ENCODE measurements at places on chromosomes 6 and 20.

DNA sequence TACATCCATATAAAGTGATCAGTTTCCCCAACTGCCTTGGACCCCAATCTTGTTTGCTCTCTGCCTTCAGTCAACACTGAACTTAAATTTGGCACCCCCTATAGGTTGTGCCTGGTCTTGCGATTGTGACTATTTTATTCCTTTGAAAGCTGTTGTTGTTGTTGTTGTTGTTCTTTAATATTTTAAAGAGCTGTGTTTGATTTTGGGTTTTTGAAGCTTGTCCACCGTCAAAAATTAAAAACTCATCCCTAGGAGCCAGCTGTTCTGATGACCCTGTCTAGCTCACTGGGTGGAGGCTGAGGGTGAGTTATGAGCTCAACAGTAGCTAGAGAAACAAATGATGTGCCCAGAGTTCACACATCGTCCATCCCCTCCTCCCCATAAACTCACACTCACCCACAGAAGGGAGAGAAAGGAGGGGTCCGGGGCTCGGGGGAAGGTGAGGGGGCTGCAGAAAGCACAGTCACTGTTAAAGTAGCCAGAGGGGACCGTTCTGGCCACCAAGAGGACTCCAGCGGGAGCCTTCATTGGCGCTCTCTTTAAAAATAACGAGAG, 4.0 kb downstream of the SIM1 start:
- DNase-seq = no peak

DNA sequence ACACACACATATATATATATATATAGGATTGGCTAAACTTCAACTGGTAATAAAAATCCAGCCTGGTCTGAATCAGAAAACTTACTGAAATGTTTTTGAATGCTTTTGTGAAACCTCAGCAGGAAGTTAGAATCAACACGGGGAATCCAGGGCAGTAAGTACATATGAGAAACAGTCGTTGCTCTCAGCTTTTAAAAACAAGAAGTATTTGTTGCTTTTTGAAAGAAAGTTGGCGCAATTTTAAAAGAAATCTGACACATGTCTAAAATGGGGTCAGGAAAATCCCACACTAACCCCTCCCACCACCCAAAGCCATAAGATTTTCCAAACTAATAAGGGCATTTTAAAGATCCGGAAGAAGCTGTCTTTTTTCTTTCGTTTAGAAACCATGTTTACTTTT, 11.5 kb upstream of the CCDC170 start:
- no peak for DNase-seq

DNA sequence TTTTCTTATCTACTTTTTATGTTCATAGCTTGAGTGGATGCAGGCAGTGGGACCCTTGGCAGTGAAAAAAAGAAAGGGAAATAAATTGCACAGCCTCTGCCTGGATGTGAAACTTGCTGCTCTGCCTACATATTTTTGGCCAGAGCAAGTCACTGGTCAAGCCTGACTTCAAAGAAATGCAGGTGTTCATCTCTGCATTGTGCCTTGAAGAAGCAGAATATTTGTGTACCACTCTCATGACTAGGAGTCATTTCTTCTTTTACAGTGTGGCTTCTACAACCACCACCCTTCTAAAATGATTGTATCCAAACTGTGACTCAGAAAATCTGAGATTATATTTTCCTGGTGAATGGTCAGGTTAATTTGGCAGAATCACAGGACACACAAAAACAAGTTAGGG, 2.5 kb upstream of the KATNA1 start:
- no peak for DNase-seq

GRCh38 chr6:132872923-132873322, 58.6 kb downstream of the RPS12 start:
- DNase-seq = no peak

DNA sequence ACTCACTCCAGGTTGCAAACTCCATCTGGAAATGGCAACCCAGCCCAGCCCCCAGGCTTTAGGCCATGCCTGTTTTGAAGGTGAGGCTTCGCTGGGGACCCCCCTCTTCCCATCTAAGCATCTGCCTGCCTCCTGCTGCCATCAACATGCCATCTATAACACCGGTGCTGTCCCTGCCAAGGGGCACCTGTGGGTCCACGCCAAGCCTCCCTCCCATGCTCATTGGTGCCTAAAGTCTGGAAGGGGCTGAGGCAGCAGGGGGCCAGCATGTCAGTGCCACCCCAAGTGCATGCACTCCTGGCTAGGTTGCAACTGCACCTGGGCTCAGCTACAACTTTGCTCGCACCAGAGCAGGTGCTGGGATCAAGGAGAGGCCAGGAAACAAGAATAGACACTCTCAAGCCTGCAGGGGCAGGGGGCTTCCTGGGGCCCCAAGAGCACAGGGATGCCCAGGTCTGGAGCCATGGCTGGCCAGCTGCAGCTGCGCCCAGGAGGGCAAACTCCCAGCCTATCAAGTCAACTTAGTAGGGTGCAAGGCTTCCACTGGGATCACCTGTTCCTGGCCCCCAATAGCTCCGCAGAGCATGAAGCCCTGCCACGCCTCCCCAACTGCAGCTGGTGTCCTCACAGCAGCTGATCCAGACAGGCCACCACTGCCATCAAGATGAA, 151.3 kb upstream of the HSF2 start:
- no peak for DNase-seq

DNA sequence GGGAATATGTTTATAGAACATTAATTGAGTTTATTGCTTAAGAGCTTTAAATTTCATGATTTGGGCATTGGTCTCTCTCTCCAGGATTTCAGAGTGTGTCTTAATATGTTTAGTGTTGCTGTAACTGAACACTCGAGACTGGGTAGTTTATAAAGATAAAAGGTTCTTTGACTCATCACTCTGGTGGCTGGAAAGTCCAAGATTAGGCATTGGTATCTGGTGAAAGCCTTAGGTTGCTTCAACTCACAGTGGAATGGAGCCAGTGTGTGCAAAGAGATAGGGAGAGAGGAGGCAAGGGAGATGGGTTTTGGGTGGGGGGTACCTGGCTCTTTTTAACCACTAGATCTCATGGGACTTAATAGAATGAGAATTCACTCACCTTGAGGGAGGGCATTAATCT, 35.6 kb upstream of the DTNBP1 start:
- no peak for DNase-seq

DNA sequence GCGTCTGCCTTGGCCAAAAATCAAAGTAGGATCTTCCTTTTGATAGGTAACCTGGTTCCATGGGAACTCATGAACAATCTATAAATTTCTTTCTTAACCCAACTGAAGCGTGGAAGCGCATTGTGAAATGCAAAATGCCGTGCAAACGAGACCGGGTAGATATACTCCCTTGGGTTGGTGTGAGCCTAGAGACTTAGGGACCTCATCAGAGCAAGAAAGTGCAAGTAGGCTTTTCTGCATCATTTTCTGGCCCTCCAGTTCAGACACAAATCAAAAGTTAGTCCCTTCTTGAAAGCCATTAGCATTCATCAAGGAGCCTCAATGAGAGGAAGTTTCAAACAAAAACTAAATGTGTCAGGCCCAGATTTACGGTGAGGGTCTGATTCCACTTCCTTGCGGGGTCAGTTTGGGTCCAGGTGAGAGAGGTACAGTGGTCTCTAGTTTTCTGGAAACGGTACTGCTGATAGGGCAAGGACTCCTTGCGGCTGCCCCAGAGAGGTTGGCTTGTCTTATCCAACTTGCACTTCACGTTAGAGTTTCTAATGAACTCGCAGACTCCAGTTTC, 5.3 kb upstream of the ZNF184 start:
- no peak for DNase-seq

DNA sequence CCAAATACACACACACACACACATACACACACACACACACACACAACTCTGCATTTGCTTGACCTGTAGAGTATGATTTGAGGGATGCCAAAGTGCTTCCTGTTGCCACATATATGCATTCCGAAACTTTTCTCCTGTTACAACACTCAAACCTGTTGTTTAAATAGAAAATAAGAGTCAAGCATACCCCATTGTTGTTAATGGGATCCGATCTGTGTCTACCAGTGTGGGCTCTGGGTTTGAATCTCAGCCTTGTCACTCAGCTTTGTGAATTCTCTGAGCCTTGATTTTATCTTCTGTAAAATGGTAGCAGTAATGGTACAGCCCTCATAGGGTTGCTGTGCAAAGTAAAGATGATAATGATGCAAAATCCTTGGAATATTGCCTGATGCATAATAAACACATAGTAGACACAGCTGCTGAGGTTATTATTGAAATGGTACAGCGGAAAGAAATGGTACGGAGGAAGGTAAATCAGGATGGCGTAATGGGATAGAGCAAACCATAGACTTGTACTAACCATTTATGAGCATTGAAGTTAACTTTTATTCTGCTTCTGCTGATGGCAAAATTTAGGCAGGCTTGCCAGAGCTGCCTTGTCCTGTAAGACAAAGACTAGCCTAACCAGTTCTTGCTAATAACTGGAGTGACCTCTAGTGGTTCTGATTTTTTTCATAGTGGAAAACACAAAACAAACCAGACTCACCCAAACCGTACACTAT, 113.5 kb upstream of the PHACTR1 start:
- DNase-seq = no peak

DNA sequence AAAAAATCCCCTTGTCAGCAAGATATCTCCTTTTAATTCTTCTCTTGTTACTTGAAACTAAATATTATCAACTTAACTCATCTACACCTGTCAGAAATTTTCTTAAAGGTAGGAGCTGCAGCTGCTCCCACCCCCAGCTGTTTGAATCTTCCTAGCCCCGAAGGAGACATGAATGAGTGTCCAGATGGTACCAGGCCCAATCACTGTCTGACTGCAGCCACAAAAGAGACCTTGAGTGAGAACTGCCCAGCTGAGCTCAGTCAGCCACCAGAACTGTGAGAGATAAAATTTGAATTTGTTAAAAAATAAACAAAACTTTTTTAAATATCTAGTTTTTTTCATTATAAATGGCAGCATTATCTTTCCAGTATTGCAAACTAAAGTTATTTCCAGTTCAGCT, 84.7 kb downstream of the PRSS35 start:
- DNase-seq = no peak

GRCh38 chr20:36728986-36729385, 16.9 kb downstream of the NDRG3 start:
- no peak for DNase-seq

- no peak for DNase-seq
These were observed 13.7 kb upstream of the HINT3 start for GRCh38 chr6:125942672-125943527.

GRCh38 chr6:127277878-127278843, 11.5 kb downstream of the RNF146 start:
- DNase-seq = no peak

GRCh38 chr20:49904440-49905214, 10.7 kb downstream of the SPATA2 start:
- DNase-seq = no peak

- no peak for DNase-seq
These were observed 70.4 kb downstream of the ABHD12 start for GRCh38 chr20:25320035-25320800.

DNA sequence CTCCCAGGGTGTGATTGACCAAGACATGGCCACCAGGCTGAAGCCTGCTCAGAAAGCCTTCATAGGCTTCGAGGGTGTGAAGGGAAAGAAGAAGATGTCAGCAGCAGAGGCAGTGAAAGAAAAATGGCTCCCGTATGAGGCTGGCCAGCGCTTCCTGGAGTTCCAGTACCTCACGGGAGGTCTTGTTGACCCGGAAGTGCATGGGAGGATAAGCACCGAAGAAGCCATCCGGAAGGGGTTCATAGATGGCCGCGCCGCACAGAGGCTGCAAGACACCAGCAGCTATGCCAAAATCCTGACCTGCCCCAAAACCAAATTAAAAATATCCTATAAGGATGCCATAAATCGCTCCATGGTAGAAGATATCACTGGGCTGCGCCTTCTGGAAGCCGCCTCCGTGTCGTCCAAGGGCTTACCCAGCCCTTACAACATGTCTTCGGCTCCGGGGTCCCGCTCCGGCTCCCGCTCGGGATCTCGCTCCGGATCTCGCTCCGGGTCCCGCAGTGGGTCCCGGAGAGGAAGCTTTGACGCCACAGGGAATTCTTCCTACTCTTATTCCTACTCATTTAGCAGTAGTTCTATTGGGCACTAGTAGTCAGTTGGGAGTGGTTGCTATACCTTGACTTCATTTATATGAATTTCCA, 4.6 kb upstream of the SNRNP48 start:
- no peak for DNase-seq

DNA sequence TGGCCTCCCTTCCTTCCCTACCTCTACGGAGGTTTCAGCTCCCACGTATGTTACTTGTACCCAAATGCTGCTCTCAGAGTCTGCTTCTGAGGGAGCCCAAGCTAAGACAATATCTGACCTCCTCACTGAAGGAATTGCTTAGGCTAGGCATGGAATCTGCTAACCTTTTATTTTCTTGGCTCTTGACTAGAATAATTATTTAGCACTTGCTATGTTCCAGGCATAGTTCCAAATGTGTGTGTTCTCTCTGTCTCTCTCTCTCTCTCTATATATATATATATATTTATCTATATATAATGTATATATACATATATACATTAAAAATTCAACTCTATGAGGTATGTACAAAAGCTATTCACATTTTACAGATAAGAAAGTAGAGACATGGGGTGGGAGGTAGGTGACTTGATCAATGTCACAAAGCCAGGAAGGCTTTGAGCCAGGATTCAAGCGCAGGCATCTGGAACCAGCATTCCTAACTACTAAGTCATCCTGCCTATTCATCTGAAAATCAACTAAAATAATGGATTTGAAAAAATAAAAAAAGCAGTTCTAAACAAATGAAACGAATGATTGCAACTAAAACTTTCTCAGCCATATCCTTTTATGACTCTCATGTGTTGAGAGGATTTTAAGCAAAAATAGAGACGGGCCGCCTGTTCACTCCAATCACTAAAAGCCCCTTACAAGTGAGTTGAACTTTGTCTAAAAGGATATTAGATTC, 189.7 kb upstream of the JAG1 start:
- DNase-seq = no peak

DNA sequence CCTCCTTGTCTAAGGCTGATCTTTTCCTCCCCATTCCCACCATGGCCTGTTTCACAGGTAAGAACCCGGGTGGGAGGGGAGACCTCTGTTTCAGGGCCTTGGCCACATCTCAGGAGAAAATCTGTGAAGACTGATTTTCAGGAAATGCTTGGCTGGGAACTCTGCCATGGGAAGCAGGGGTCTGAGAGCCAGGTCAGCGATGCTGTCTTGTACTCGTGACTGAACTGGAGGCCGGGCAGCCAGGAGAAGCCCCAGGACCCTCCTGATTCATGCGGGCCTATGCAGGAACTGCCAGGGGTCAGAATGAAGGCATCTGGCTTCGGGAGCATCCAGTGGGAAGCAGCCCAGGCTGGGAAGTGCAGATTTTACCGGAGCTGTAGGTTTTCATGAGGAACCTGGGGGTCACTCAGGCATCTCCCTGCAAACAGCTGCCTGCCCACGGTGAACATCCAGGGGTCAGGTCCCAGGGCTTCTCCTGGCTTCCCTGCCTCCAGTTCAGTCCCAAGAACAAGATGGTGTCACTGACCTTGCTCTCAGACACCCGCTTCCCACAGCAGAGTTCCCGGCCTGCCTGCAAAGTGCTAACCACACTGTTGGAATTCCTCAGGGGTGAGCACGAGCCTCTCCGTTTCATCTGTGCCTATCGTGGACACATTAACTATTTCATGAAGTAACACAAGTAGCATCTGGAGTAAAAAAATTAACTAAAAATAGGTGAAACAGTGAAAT, 90.2 kb upstream of the SULF2 start:
- peak; percentile 23 for DNase-seq

Measured in nephron progenitor cell (in vitro differentiated cells).